GM19239 (cell line): ENCODE measurements at places on chromosomes 13 and 19.

- DNase-seq, result no peak
Measured at GRCh38 chr19:45668342-45668871, 386 bp downstream of the GIPR start.

DNA sequence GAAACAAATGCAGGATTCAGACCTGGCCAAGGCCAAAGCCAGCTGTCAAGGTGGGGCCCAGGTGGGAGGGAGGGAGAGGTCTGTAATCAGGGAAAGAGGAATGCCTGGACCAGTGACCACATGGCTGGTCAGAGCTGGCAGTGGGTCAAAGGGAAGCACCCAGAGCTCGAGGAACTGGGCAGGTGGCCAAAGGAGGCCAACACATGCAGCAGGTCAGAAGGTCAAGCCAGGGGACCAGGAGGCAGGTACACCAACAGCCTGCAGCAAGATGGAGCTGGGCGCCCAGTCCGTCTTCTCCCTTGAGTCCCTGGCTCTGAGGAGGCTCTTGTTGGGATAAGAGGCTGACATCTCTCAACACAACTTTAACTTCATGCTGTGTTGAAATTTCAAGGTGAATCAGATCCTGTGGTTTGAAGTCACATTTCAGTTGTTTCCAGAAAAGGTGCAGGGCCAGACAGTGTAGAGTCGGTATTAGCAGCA lies 17.1 kb downstream of the GPATCH1 start:
- DNase-seq, result no peak

DNA sequence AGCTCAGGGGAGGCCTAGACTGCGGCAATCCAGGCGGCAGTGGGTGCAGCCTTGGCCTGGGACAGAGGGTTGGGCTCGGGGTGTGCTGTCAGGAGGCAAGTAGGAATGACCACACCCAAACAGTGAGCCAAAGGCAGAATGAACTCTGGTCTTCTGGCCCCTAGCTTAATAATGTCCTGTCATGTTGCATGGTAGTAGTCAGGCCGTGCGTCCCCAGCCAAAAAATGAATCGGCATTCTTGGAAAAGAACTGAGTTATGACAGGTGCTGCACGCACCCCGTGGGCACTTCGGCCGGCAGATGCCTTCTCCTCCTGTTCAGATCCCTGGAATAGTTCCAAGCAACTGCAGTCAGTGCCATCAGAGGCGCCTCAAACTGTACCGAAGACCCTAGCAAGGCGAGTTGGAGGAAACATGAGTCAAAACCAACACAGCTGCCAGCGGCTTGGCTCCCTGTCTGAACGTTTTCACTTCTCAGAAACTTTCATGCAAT lies 55.9 kb downstream of the ATP7B start:
- DNase-seq, result no peak

DNA sequence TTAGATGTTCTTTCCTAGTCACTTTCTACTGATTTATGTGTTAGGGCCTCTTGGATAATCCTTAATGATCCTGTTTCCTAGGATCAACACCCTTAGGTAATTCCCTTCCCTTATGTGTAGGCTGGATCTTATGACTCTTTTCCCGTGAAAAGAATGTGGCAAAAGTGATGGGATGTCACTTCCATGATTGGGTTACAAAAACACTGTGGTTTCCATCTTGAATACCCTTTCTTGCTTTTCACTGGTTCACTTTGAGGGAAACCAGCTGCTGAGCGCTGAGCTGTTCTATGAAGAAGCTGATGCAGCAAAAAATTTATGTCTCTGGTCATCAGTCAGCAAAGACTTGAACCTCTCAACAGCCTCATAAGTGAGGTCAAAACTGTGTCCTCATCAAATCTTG lies 609.4 kb downstream of the OLFM4 start:
- no peak for DNase-seq
